ENCODE measurements at places on chromosomes 3 and 15.

DNA sequence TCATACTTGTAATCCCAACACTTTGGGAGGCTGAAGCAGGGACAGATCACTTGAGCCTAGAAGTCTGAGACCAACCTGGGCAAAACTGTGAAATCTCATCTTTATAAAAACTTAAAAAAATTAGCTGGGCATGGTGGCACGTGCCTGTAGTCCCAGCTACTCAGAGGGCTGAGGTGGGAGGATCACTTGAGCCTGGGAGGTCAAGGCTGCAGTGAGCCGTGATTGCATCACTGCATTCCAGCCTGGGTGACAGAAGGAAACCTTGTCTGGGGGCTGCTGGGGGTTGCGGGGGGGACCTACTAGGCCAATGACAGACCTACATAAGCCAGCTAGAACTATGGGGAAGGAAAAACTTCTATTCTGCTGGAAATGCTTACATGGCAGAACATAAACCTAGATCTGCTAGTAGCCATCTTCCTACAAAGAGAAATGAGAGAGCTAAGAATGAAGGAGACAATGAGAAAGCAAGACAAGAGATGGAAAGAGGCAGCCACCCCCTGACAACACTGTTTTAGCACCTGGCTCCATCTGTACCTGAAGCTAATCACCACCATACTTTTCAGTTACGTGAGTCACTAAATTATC, 23.9 kb downstream of the FOXP1 start:
- no peak for DNase-seq

GRCh38 chr3:88742106-88742505, 365.3 kb upstream of the EPHA3 start:
- no peak for DNase-seq

DNA sequence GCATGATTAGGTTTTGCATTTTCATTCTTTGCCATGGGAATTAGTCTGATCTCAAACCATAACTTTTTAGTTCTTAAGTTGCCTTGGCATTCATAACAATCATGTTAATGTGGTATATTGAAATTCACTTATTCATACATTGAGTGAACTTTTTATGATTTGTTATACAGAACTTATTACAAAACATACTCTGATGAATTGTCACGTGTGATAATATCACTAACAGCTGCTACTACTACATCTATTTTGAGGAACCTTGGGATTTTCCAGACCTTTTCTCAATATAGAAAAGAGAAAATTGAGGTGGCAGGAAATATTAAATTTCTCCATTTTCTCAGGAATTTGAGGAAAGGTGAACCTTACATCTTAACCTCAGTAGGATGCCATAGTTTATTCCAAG, 9.2 kb downstream of the LXN start:
- no peak for DNase-seq

DNA sequence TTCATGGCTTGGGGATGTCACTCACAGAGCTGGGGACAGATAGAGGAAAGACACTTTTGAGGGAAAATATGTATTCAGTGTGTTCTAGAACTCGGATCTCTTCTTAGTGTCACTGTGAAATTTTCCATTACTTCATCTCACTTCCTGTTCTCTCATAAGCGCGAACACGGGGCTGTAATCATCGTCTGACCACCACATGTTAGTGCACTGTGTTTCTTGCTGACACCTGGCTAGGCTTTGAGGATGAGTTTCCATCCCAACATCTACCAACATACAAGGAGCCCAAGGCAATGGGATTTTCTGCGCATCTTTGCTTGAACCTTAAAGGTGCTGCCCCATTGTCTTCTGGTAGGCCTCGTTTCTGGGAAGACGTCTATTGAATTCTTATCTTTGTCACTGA, 84.0 kb downstream of the LIPC start:
- no peak for DNase-seq

DNA sequence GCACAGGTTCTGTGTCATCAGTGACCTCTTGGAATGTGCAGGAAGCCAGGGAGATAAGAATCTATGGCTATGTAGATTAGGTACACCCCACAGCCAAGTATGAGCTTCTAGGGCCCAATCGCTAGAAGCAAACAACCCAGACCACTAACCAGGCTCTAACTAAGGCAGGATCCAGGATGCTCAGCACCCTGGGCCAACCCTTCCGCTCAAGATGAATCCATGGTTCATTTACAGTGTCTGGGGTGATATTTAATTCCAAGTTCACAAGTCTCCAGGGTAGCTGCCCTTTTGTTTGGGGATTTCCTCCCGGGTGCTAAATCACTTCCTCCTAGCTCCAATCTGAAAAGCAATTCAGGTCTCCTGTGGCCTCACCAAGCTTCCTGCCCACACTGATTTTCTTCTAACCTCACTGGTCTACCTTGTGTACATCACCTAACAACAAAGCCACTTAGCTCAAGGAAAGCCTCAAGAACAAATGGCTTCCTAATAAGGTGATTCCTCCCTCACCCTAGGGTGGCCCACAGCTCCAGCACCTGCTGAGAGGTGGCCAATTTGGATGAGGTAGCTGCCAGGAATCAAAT, 2.4 kb downstream of the EHD4 start:
- no peak for DNase-seq

DNA sequence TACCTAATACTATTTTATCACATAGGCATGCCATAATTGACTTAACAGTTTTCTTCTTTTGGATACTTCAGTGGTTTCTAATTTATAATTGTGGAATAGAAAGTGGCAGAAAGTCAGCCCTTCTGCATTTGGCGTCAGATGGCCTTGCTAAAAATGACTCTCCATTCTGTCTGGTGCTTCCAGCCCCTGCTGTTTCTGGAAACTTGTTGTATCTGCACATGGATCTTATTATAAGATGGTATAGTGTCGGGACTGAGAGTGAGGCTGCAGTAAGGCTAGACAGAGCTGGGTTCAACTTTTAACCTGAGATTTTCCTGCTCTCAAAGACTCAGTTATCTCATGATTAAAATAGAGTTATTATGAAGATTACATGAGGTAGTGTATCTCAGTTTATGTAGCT, 74.8 kb upstream of the WDR72 start:
- no peak for DNase-seq

DNA sequence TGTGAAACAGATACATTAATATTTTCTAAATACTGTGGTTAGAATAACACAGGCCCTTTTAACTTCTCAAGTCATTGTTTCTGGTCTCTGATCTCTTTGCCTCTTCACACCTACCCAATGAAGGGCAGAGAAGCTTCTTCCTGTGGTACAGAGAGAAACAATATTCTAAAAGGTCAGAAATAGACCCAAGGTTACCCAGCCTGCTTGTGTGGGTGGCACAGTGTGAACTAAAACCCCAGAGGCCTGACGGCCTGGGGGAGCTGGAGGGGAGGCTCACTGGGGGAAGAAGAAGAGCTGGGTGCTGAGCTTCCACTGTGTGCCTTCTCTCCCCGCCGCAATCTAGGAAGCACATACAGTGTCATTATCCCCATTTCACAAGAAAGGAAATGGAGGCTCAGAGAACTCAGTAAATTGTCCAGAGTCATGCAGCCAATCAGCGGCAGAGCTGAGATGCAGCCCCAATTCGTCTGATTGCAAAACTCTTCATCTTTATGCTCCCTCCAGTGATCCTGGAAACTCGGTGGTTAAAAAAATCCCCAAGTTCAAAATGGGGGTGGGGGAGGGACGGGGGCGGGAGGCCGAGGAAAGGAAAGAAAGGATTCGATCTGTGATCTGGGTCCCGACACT, 64.1 kb upstream of the HEG1 start:
- DNase-seq: no peak

- DNase-seq: no peak
Observed at GRCh38 chr3:9136746-9137465, 112.5 kb downstream of the SRGAP3 start.

DNA sequence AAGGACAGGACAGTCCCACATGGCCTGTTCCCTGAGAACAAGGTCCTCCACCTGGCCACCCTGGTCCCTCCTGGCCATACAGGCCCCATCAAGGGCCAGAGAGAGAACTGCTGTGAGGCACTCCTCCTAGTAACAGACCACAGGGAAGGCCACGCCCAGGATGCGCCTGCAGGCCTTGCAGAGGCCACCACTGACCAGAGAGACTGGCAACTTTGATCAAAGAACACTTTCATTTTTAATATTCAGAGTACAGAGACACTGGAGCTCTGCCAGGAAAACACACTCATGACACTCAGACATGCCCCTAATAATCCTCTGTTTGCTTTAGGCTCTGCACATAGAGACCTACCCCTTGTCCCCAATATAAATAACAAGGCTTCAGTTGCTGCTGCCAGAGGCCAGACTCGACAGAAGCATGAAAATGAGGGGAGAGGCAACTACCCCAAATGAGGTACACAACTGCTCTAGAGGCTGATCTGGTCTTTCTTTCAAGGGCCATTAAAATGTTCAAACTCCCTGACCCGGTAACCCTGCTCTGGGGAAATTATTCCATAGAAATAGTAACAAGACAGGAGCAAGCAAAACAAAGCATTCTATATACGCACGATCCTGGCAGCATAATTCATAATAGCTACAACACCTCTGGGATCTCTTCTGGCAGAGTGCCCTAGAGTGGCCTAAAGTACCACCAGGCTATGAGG, 44.8 kb downstream of the CCDC12 start:
- no peak for DNase-seq

- DNase-seq: no peak
Observed at GRCh38 chr3:72590732-72591221, 257.5 kb downstream of the SHQ1 start.

GRCh38 chr3:50806806-50807205, 132.1 kb downstream of the DOCK3 start:
- no peak for DNase-seq

DNA sequence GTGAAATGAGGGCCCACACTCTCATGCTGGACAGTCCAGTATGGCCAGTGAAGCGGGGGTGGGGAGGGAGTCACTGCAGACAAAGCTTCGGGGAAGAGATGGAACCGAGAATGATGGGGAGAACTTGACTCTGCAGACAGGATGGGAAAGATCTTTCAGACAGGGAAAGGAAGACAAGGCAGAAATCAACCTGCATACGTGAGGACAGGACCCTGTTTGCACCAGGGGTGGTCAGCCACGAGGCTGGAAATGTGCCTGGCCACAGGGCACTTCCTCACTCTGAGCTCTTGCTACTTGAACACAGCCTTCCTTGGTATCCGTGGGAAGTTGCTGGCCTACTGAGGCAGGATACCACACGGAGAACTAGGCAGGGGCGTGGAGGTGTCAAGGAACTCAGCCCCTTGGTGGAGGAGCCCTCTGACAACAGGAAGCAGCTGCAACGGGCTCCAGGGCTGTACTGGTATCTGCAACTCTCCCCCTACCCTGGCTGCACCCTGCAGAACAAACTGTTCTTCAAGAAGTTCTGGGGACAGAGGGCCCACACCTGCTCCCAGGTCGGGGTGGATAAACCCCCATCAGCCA, 9.3 kb upstream of the SRP14 start:
- no peak for DNase-seq

- DNase-seq: no peak
Observed at GRCh38 chr15:32870240-32871033, 152.6 kb downstream of the GREM1 start.

GRCh38 chr3:155512175-155512866, 218.8 kb upstream of the STRIT1 start:
- DNase-seq: no peak

- no peak for DNase-seq
Observed at GRCh38 chr15:40092256-40092978, 16.3 kb downstream of the BMF start.

DNA sequence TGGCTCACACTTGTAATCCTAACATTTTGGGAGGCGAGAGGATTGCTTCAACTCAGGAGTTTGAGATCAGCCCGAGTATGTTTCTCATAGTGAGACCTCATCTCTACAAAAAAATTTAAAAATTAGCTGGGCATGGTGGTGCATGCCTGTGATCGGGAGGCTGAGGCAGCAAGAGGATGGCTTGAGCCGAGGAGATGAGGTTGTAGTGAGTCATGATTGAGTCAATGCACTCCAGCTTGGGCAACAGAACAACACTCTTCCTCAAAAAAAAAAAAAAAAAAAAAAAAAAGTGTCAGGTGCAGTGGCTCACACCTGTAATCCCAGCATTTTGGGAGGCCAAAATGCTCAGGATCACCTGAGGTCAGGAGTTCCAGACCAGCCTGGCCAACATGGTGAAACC, 2.4 kb downstream of the RPL39L start:
- DNase-seq: no peak

- no peak for DNase-seq
Observed at GRCh38 chr15:37059086-37059485, 41.3 kb downstream of the MEIS2 start.

DNA sequence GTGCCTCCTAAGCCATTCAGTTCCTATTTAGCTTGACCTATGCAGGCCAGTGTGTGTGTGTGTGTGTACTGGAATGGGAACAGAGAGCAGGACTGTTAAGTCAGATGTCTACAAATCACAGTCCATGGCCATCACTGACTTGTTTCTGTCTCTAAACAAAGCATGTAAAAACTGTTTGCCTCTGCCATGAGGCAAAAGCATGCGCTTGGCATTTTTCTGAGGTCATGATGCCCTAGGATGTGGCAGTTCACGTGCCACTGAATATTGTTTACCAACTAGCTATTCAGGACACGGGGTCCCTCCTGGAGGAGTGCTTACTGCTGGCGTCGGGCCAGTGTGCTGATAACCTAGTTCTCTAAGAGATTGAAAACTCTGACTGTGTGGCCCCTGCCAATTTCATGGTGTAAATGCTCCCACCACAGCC, 8.2 kb upstream of the ATP13A3 start:
- no peak for DNase-seq

DNA sequence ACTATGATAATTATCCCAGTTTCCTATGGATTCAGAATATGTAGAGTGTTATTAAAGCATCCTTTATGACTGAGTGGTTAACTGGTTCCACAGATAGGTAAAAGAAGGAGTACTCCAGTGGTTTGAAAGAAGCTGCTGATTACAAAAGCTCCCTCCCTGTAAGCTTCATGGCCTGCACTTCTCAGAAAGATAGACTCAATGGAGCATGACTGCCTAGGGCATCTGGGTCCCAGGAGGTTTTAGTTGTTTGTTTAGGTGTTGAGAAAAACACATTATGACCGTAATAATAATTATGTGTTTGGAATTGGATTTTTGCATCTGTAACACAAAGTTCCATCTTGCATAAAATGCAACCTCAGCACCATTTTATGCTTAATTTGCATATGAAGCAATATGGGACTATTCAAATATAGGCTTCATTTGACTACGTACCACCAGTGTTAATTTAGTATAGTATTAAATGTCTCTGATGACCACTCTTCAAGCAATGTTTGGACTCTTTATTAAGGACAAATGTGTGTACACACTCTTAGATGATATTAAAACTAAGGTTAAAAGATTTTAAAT, 121.1 kb downstream of the ROBO2 start:
- DNase-seq: no peak

- DNase-seq: no peak
Observed at GRCh38 chr15:67329984-67330733, 75.6 kb downstream of the IQCH start.
